ENCODE measurements at places on chromosomes 5 and 9. TPM values are rescaled to one million over a fixed set of nuclear protein-coding genes. Genes with fewer than 3 reads are reported as not detected.

WDR31 gene
- 0.99 TPM for total RNA-seq

FAM78A gene
- total RNA-seq = 25.2 TPM

RECK gene
- 18.7 TPM for total RNA-seq

SLC36A3 gene
- total RNA-seq = not detected

ARID3C gene
- total RNA-seq = not detected

GABRA6 gene
- not detected for total RNA-seq

ADAMTSL2 gene
- total RNA-seq = 0.05 TPM

TAS2R1 gene
- not detected for total RNA-seq

HSPA4 gene
- total RNA-seq = 90.5 TPM

PFN3 gene
- total RNA-seq = not detected

CENPK gene
- 12.4 TPM for total RNA-seq

MOB3B gene
- 0.47 TPM for total RNA-seq

NOXA1 gene
- 1.7 TPM for total RNA-seq

PCDHB7 gene
- 2.4 TPM for total RNA-seq

ZNF883 gene
- 4.1 TPM for total RNA-seq

BOD1 gene
- total RNA-seq = 45.0 TPM

EPB41L4B gene
- total RNA-seq = 0.88 TPM

ALDH1B1 gene
- 51.0 TPM for total RNA-seq

EIF4E1B gene
- total RNA-seq = not detected

SEMA6A gene
- 9.3 TPM for total RNA-seq
